ENCODE measurements at places on chromosomes 3 and 15.

- DNase-seq, result no peak
Measured at GRCh38 chr3:185734725-185735096, 90.1 kb downstream of the IGF2BP2 start.

GRCh38 chr15:52220251-52220650 lies 29.1 kb upstream of the GNB5 start:
- no peak for DNase-seq

DNA sequence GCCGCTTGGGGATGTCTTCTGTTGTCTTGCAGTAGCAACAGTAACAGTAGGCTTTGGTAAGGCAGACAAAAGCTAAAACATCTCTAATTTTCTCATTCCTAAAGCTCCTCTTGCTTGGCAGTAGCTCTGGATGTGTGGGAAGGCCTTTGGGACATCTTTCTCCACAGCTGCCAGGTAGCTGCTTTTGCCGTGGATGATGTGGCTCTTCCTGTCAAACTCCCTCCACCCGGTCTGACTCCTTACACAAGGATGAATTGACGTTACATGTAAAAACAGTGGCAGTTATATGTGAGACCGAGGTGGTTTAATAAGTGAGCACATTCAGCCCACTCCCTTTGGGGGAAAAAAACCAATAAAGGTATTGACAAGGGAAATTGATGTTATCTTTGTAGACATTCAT lies 309.1 kb downstream of the TUSC7 start:
- no peak for DNase-seq

DNA sequence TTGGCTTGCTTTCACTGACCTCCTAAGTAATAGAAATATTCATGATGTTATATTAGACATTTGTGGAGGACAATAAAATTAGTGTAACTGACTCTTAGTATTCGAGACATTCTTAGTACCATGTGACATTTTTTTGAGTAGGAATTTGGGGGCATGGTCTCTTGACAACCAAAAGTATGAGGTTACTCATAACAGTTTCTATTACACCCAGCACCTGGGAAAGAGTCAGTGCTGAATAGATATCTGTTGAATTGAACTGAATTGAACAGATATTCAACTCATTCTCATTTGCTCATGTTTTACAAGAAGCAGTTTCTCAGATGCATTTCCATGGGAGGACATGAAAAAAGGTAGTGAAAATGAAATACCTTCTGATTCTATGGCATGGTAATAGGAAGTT lies 84.4 kb downstream of the CMSS1 start:
- DNase-seq, result no peak

DNA sequence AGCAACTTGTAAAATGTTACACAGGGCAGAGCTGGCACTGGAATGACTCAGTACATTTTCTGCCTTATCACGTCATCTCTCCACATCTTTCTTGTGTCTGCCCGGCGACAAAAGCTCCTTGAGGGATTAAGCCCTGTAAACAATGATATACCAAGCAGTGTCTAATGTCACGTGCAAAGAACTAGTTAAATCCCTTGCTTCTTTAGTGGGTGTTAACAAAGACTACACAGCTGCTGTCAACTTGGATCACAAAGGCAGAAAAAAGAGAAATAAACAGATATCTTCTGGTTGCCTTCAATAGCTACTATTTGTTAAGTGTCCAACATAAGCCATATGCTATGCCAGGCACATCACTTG lies 48.1 kb upstream of the FRMD4B start:
- DNase-seq, result no peak

DNA sequence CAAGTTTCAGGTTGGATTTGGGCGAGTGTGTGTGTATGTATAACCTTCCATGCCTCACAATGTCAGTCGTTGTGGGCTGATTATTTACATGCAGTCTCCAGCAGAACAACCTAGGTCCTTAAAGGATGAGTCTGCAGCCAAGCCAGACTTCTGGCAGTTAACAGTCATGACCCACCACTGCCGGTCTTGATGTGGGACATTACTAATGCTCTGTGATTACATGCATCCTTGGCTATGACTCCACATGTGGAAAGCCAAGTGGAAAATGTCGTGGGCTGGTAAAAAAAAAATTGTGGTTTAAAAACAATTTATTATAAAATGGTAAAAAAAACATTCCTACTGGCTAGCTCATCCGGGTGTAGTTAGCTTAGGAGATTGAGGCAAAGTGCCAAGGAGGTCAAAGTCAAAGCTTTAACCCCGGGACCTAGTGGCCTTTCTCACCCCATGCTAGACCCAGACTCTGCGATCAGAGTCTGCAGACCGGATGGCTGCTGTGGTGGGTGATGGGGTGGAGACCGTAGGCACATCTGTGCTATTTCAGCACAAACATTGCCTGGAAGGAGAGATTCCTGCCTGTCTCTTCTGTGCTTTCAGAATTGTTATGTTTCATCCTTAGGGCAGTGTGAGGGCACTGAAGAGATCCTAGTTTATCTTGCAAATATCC lies 6.8 kb downstream of the RARRES1 start:
- peak; percentile 66 for DNase-seq

GRCh38 chr3:47542471-47543173 lies 29.1 kb upstream of the ELP6 start:
- DNase-seq, result no peak

DNA sequence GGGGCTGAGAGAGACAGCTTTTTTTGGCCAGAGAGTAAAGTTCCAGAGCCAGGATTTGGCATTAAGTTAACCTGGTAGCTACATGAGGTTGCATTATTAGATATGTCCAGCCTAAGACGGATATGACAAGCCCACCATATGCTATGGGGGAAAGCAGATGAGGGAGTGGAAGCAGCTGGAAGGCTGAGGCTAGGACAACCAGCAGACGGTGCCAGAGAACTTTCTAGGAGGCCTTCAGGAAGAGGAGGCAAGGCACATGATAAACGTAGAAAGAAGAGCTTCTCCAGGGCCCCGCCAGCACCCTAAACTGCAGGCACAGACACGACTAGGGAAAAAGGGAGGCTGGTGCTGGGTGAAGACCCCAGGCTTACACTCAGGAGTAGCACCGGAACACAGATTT lies 87.0 kb downstream of the CTNNB1 start:
- no peak for DNase-seq

DNA sequence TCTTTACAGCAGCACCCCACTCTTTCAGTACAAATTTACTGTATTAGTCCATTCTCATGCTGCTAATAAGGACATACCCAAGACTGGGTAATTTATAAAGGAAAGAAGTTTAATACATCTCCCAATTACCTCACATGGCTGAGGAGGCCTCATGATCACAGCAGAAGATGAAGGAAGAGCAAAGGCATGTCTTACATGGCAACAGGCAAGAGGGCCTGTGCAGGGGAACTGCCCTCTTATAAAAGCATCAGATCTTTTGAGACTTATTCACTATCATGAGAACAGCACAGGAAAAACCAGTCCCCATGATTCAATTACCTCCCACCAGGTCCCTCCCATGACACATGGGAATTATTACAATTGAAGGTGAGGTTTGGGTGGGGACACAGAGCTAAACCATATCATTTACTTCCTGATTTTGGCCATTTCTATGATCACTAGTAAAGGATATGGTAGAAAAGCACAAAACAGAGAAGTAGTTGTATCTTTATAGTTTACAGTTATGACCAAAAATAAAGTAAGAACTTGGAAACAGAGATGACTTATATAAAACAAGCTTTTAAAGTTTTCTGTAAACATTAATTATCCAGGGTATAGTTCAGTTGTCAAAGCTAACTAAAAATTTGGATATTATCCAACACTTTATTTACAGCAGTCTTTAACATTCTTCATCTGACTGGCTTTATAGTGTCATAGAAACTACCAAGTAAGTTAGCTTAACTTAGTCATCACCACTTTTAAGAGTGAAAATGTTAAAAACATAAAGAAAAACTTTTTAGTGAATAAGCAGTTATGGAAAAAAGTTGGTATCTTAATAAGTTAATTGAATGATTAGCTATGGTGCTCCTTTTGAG lies 40.2 kb downstream of the P2RY1 start:
- peak; percentile 36 for DNase-seq

GRCh38 chr3:161540594-161540993 lies 44.0 kb downstream of the OTOL1 start:
- DNase-seq, result no peak

DNA sequence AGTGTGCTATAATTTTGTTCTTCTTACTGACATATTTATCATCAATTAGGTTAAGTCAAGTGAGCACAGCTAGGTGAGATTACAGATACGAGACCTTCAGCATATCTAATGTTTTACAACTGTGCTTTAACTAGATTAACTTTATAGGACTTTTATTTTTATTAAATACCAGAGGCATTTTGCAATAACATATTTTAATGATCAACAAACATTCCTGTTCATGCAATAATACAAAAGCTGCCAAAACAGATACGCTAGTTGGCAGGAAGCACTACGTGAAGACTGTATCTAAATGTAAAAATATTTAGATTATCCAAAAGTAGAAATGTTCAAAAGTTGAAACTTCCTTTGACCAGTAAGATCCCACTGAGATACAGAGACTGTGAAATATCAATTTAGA lies 139.1 kb downstream of the CBLB start:
- no peak for DNase-seq
